SK-N-DZ (cell line): ENCODE measurements at places on chromosomes 4 and X.

DNA sequence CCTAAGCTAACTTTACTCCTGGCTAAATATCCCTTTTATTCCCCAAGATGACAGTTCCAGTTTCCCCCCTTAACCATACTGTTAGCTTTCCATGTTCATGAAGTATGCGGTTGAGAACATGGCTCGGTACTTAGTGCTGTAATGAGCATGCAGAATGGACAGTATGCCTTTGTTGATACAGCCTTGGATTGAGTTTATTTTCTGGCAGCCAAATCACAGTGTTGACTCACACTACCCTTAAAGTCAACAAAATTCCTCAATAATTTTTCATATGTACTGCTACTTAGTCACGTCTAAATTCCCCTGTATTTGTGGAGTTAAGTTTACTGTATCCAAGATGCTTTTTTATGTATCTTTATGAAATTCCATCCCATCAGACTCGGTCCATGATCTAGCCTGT lies 1.4 kb upstream of the VEGFC start:
- no peak for DNase-seq

- no peak for DNase-seq
Observed at GRCh38 chr4:177177541-177178081, 132.1 kb upstream of the NEIL3 start.

DNA sequence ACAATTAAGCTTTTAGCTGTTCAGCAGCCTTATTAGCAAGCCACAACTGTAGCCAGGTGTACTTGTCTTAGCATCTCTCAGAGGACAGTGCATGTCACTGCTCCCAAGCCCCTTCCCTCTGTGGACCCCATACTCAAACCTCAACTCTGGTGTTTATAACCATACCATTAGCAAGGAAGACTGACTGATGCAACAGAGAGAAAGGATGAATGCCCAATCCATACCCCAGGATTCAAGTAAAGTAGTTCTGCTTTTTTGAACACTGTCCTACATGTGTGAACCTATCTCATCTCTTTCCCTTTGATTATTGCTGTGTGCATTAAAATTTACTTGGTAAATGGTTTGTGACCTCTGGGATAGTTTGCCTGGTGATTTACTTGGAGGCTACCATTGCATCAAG lies 22.8 kb upstream of the CYBB start:
- DNase-seq, result no peak

- no peak for DNase-seq
Observed at GRCh38 chr4:153453402-153453801, 12.8 kb upstream of the TMEM131L start.

DNA sequence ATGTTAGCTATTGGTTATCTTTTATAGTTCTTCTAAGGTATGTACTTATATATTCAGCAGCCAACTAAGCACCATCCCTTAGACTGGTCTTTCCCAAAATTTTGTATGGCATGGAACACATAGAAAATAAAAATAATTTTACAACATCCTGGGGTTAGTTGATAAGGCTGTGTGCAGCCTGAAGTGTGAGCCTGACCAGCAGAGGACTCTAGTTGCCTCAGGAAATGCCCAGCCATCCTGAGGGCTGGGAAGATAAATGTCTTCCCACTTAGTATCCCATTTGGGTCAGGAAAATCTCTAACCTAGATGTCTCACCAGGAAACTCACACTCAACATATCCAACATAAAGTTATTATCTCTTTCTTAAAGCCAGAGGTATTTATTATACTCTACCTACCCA lies 251.4 kb upstream of the POF1B start:
- DNase-seq, result no peak

GRCh38 chr4:6963139-6963611 lies 53.5 kb downstream of the TBC1D14 start:
- DNase-seq, result no peak

GRCh38 chrX:120294651-120295050 lies 16.6 kb downstream of the TMEM255A start:
- DNase-seq, result no peak

- no peak for DNase-seq
Observed at GRCh38 chr4:105122350-105122749, 24.3 kb upstream of the TET2 start.

DNA sequence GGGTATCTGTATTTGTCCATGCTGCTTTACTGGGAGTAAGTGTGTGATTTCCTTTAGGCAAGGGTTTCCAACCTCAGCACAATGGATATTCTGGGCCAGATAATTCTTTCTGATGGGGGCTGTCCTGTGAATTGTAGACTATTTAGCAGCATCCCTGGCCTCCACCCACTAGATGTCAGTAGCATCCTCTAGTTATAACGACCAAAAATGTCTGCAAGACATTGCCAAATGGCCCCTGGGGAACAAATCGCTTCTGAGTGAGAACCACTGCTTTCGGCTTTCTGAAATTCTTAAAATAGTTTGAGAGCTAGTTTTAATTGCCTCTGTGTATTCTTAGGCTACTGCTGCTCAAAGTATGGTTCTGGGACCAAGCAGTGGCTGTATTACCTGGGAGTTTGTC lies 81.2 kb upstream of the GPM6B start:
- DNase-seq, result peak; percentile 8

DNA sequence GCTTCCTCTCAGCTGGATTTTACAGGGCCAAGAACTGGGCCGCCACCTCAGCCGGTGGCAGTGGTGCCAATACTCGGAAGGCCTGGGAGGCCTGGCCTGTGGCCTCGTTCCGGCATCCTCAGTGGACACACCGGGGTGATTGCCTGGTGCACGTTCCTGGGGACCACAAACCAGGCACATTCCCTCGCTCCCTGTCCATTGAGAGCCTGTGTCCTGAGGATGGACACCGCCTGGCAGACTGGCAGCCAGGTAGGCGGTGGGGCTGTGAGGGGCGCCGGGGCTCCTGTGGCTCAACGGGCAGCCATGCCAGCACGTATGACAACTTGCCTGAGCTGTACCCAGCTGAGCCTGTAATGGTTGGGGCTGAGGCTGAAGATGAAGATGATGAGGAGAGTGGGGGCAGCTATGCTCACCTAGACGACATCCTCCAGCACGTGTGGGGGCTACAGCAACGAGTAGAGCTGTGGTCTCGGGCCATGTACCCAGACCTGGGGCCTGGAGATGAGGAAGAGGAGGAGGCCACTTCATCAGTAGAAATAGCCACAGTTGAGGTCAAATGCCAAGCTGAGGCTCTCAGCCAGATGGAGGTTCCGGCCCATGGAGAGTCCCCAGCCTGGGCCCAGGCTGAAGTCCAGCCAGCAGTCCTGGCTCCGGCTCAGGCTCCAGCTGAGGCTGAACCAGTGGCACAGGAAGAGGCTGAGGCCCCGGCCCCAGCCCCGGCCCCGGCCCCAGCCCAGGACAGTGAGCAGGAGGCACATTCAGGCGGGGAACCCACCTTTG lies 70.4 kb downstream of the STARD8 start:
- no peak for DNase-seq

DNA sequence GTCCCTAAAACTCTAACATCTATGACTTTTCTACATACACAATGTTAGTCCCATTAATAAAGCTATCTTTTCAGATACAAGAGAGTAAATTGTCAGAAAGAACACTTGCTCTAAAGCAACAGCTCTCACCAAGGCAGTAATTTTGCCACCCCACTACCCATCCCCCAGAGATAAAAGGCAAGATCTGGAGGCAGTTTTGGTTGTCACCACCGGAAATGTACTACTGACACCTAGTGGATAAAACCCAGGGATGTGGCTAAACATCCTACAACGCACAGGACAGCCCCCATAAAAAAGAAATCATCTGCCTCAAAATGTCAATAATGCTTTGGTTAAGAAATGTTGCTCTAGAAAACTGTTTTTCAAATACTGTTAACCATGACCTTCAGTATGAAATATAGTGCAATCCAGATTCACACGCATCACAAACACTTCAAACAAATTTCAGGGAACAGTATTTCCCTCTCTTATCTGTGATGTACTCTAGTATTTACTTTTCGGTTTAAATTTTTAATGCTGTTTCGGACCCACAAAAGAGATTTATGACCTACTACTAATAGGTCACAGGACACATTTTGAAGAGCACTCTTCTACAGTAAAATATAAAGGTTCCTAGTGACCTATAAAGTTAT lies 5.1 kb downstream of the FBXL5 start:
- peak; percentile 63 for DNase-seq

- no peak for DNase-seq
Observed at GRCh38 chr4:25129917-25130316, 30.3 kb downstream of the SEPSECS start.

DNA sequence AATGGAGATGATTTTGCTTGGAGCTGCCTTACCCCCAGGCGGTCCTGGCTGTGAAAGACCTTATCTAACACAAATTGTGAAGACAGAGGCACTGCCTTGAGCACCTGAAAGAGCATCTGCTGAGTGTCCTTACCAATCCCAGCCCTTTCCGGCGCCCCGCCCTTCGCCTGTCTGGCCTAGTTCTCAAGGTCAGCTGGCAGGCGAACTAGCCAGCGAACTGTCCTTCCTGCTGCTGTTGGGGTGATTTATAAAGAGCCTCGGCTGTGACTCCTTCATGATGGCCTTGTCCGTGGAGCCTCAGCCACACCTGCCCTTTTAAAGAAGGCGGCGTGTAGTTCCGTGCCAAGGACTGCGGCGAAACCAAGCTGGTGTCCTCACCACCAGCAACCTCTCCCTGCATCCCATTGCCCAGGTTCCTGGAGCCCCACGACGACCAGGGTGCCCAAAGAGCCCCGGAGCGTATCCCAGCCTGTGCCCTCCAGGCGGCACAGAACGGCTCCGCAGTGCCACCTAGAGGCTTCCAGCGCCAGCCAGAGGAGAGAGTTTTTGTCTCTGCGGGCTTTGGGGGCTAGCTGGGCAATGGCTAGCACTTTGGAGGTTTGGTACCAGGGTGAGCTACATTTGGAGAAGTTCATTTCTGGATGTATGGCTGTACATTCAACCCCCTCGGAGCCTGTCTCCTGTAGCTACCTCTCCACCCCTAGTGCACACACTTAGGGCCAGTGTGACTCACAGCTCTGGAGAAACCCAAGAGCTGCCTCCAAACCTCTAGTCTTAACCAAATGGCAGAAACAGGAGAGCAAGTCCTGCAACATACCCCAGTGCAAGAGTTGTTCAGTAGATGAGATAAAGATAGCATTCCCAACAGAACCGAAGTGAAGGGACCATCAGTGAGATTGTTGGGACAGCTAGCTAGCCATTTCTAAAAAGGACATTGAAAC lies 36.8 kb upstream of the VMA21 start:
- peak; percentile 35 for DNase-seq

DNA sequence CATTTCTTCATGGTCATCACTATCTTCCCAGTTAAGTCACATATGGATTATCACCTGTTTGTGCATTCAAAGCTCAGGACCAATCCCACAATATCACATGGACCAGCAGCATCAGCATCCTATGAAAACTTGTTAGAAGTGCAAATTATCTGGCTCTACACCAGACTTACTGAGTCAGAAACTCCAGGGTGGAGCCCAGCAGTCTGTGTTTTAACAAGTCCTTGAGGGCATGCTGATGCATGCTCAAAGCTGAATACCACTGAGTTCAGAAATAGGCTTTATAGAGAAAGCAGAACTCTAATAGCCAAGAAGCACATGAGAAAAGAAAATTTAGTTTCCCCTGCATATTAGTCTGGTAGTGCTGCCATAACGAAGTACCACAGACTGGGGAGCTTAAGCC lies 62.4 kb upstream of the GABRQ start:
- no peak for DNase-seq

- DNase-seq, result no peak
Observed at GRCh38 chr4:163391756-163392155, 48.1 kb downstream of the NPY5R start.

DNA sequence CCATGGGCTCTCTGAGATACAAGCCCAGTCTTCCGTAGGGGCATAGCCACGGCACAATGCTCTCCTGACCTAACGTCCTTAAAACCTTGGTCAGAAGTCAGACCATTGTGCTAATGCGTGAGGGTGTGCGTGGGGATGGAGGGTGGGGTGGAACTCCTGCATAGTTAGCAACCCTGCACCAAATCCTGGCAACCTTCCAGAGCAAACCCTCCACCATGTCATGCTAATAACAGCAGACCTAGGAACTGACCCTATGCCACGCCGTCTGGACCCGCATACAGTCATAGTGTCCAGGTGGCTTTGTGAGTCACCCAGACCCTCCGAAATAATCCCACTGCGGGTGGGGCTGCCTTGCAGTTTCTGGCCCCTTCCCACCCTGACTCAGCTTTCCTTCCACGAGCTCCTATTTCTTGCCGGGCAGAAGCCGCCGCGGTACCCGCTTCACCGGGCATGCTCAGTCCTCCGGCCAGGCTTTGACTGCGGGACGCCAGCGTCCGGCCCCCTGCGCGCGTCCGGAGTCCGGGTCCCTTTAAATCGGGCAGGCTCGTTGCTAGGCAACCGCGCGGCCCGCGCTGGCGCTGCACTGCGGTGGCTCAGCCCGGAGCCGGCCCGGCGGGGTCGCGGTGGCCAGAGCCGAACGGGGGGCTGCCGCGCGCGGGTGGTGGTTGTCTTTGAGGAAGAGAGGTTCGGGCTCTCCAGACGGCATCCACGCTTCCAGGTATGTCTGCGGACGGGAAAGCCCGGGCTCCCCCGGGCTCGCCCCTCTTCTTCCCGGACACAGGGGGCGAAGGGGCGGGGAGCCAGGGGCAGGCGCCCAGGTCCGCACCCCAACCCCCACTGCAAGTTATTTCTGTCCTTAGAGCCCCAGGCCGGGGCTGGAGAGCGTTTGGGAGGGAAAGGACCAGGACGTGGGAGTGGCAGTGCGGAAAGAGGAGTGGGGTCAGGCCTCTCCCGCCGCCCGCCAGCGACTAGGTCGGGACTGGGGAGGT lies at the start of gene CCDC160:
CCDC160 (plus strand) TSS at position 557 of the 989 bp plus-strand sequence. CDS start 7,619 bp downstream, outside the sequence.
- peak; percentile 9 for DNase-seq

- no peak for DNase-seq
Observed at GRCh38 chr4:152211936-152212653, 323.8 kb downstream of the FBXW7 start.

GRCh38 chr4:85774489-85774888 lies 299.5 kb downstream of the ARHGAP24 start:
- peak; percentile 80 for DNase-seq

DNA sequence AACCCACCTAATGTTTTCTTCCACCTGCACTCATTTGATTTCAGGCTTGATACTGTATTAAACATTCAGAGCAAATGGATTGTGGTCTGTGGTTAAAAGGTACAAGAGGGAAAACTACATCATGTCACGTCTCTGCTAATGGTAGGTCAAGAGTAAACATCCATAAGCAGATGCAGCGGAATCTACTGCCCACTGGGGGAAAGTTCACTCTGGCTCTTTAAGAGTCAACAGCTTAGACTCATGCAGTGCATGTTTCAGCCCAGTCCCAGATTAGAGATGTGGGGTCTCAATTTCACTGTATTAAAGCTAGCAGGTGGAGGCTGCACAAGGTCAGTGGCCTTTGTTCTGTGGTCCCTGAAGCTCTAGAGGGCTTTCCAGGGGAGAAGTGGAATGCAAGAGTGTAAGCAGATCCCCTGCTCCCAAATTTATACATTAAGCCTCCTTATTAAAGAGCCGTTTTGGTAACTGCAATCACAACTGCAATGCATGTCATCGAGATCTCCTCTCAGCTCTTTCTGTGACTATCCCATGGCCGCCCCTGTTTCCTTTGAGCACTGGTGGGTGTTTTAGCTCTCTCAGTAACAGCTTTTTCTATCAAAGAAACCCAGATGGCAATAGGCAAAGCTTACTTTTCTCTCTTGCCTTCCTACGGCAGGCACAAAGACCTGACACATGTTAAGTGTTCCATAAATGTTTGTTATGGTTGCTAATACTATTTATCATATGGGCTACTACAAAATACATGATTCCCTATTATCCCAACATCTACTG lies 53.4 kb downstream of the LDB2 start:
- no peak for DNase-seq

GRCh38 chrX:68550193-68550592 lies 51.3 kb downstream of the YIPF6 start:
- DNase-seq, result no peak

GRCh38 chr4:158458271-158458895 lies 63.3 kb upstream of the RXFP1 start:
- no peak for DNase-seq
